Hematopoietic multipotent progenitor cell treated with erythropoietin and hydrocortisone succinate and interleukin-3 and kit ligand, for 8 days (in vitro differentiated cells): ENCODE measurements at places on chromosomes 12 and 14.
A peak's percentile ranks its signal among the peaks of the same experiment; 100 is the strongest.

DNA sequence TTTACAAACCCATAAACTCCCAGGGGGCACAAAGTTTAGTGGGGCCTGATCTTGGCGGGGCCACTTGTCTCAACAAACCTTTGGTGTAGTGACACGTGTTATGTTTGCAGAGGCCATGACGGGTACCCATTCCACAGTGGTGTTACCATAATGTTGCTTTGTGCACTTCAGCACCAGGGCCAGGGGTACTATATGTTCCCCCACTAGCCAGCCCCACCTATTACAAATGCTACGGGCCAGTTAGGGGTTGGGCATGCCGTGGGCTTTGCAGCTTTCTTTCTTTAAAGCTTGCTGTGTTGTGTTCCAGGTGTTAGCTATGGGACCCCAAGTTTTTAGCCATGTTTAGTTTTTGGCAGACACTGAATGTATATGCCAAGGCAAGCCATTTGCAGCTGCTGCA lies 30.8 kb upstream of the G2E3 start:
- no peak for DNase-seq

GRCh38 chr12:106369624-106370346 lies 12.2 kb downstream of the POLR3B start:
- no peak for DNase-seq

GRCh38 chr12:12336049-12336411 lies 14.0 kb downstream of the MANSC1 start:
- no peak for DNase-seq

- no peak for DNase-seq
Observed at GRCh38 chr14:92952481-92953298, 29.7 kb downstream of the CHGA start.

- peak; percentile 60 for DNase-seq
Observed at GRCh38 chr12:75526655-75527511, 15.5 kb upstream of the KRR1 start.

GRCh38 chr14:54669721-54670561 lies 103.0 kb downstream of the SAMD4A start:
- DNase-seq, result no peak

DNA sequence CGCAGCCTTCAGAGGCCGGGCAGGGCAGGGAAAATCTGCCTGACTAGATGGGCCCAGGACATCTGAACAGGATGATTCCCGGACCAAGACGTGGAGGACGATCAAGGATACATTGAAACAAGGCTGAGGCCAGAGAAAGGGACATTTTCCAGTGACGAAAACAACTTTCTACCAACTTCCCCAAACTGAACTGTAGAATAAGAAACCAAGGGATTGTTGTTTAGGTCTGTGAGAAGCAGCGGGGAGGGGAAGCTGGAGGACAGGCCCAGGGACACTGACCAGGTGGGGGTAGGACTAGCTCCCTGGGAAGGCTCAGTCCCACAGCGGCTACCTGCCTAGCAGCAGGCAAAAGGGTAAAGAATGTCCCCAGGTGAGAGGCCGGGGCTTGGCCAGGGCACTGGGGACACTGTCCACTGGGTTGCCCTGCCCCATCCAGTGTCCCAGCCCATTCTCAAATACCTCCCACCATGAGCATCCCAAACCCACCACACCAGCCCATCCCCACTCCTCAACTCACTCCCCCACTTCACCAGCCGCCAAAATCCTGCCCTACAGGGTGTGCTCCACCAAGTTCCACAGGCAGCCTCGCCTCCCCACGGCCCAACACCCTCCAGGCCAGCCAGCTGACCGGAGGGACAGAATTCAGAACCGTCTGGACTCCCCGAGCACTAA lies 995 bp downstream of the TNFRSF1A start:
- peak; percentile 10 for DNase-seq

GRCh38 chr12:111417784-111418593 lies 12.3 kb downstream of the SH2B3 start:
- DNase-seq, result no peak

- no peak for DNase-seq
Observed at GRCh38 chr14:23550812-23551265, 726 bp downstream of the ZFHX2 start.

- no peak for DNase-seq
Observed at GRCh38 chr14:93109572-93110481, 5.9 kb downstream of the ITPK1 start.

DNA sequence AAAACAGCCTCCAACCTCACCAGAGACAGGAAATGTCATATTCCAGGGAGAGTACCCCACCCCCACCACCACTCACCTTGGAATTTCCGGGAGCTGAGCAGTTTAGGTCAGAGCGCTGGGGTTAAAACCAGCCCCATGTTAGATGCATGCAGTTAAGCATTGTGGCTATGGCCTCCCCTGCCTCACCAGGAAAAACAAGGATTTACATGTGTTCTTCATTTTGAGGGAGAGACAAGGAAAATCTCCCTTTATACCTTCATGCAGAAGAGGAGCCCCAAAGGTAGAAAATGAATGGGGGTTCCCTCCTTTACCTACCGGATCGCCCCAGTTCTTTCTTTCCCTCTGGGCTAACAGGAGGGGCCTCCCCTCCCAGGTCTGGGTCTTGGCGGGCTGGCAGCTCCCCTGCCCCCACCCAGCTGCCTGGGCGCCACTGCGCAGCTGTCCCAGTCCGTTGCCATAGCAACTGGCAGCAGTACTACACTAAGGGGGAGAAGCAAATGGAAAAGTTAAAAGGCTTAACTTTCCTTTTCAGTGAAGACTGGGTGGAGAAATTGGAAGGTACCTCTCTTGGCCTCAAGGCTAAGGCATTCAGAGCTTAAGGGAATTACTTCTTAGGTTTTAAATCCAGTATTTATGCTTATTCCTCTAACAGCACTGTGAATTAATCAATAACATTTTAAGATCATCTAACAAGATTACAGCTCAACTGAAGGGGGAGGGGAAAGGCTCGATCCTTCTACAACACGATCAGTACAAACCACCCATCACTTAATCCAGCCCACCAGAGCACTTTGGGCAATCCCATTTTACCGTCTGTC lies 20.5 kb downstream of the CBX5 start:
- DNase-seq, result peak; percentile 81

- no peak for DNase-seq
Observed at GRCh38 chr12:107007411-107007810, 20.5 kb upstream of the MTERF2 start.

DNA sequence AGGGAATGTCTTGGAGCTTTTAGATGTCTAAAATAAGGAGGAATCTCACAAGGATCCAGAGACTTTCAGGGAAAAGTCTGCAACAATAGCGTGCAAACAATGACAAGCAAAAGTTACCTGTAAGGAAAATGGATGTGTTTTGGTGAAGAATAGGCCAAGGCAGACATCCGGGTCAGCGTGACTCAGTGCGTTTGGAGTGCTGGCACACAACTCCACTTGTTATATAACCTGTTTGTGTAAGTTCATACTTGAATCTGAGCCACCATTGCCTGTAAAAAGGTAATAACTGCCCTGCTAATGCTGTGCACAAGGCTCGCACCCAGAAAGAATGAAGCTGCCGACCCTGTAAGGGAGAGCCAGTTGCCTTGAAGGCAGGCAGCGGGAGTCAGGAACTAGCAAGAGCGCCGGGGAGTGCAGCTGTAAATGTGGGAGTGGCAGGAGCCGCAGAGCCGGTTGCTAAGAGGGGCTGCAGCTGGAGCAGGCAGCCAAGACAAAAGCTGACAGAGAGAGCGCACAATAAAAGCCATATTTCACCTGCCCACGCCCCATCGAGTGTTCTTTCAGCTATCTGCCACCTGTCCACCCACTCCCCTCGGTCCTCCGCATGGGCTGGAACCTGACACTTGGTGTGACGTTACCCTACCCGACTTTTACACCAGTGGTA lies 638.5 kb upstream of the MIS18BP1 start:
- no peak for DNase-seq

DNA sequence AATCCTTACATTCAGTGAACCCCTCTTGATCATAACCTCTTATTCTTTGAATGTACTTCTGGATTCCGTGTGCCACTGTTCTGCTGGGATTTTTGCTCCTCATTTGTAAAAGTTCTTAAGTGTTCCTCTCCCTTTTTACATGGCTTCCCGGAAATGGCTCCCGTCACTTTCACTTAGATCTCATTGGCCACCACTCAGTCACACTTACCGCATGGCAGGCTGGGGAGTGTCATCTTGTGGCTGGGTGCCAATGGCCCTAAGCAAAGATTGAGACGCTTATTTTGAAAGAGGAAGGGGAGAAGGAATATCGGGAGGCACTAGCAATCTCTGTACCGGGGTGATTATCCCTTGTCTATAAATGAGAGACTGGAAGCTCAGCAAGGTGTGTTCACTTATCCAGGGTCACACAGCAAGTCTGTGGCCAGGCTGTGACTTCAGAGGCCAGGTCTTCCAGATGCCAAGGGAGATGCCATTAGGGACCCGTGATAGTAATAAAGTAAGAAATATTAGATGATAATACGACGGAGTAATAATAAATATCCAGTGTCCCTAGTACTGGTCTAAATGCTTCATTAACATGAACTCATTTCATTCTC lies 68.8 kb downstream of the RNFT2 start:
- no peak for DNase-seq
